ENCODE measurements at places on chromosomes 3 and 15. TPM values are rescaled to one million over a fixed set of nuclear protein-coding genes. Genes with fewer than 3 reads are reported as not detected.

Gene MYZAP
- total RNA-seq, result not detected

Gene TMPRSS7
- 1.6 TPM for total RNA-seq

Gene AHSG
- total RNA-seq, result not detected

Gene HIGD2B
- 0.32 TPM for total RNA-seq

Measured in activated T-helper 17 cell treated with anti-CD3 and anti-CD28 coated beads, Interleukin-2, amount 50 U/mL, for 72 hours (primary cell).